ENCODE measurements at places on chromosomes 3 and 15.

DNA sequence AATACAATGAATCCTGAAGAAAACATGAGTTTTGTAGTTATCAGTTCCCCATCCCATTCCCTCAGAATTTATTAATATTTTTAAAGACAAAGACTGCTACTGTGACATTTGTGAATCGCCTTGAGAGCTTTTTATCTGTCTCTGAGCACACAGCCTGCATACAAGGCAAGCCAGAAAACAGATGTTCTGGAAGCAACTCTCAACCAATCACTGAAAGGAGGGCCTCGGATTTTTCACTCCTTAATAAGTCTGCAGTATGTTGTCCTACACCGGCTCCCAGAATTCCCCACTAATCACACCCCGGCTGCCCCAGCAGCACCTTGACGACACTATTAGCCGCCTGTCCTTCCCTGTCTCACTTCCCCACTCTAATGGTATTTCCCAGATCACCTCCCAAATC, 138.5 kb downstream of the ZNF621 start:
- DNase-seq: no peak

GRCh38 chr15:72184165-72184811, 13.3 kb downstream of the GRAMD2A start:
- no peak for DNase-seq

DNA sequence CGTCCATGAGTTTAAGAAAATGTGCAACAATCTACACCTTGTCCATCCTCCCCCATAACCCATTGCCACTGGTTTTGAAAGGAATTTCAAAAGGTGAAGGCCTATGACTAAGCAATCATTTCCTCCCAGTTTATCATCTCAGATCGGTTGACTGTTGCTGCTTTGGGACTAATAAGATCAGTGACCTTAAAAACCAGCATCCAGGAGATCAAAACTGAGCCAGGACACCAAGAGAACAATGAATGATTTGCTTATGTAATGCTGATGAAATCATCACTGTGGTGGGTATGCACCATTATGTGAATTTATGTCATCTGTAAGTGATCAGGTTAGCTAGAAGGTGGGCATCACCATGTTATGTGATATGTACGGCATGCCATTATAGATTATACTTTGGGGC, 195.5 kb downstream of the SSR3 start:
- DNase-seq: no peak

DNA sequence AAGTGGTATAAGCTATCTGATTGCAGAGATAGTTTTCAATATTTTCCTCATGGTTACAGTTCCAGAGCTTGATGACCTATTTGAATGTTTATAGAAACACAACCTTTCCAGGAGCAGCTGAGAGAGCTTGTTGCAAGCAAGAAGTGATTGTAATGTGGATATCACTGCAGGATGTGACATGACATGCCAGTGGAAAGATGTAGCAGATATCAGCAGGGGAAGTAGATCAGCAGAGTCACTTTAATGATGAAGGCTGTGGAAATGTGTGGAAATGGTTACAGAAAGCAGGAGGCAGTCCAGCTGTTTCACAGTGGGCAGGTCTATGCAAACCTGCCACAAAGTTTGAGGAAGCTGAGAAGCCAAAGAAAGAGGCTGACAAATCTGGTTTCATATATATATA, 21.0 kb downstream of the TMEM158 start:
- DNase-seq: no peak

DNA sequence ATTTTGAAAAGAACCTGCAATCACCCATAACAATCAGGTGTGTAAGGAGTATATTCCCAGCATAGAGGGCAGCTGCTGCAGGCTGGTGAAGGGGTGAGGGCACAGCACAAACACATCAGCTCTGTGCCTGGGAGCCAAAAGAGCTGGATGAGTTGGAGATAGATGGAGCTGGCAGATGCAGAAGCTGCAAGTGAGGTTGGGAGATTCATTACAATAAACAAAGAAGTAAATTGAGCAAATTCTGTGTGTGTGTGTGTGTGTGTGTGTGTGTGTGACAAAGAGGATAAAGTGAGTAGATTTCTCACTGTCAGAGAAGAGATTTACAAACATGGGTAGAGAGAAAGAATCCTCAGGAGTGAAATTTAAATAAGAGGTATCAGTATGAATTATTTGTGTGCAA, 994.7 kb downstream of the EPHA3 start:
- DNase-seq: peak; percentile 29

DNA sequence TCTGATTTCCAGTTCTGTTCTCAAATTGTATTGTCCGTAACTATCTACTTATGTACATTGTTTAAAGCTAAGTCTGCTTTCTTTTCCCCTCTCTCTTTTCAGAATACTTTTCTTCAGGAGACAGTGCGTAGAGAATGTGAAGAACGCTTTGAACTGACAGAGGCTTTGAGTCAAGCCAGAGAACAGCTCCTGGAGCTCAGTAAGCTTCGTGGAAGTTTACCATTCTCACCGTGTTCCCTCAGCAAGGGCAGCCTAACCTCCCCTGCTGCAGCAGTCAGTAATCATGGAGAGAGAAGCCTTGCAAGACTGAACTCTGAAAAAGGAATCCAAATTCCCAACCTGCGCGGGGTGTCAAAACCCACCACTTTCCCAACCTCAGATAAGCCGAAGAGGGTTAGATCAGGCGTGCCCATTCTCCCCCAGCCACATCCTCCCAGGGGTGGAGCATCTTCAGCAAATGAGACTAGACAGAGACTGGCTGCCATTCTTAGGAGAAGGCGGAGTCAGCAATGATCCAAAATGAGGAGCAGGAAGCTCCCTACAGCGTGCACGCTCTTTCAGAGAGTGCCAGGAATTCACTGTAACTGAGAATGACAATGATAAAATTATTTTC, 114.6 kb downstream of the CCNL1 start:
- DNase-seq: no peak

- DNase-seq: no peak
These were observed 144.5 kb downstream of the EPHA6 start for GRCh38 chr3:96958856-96959255.

DNA sequence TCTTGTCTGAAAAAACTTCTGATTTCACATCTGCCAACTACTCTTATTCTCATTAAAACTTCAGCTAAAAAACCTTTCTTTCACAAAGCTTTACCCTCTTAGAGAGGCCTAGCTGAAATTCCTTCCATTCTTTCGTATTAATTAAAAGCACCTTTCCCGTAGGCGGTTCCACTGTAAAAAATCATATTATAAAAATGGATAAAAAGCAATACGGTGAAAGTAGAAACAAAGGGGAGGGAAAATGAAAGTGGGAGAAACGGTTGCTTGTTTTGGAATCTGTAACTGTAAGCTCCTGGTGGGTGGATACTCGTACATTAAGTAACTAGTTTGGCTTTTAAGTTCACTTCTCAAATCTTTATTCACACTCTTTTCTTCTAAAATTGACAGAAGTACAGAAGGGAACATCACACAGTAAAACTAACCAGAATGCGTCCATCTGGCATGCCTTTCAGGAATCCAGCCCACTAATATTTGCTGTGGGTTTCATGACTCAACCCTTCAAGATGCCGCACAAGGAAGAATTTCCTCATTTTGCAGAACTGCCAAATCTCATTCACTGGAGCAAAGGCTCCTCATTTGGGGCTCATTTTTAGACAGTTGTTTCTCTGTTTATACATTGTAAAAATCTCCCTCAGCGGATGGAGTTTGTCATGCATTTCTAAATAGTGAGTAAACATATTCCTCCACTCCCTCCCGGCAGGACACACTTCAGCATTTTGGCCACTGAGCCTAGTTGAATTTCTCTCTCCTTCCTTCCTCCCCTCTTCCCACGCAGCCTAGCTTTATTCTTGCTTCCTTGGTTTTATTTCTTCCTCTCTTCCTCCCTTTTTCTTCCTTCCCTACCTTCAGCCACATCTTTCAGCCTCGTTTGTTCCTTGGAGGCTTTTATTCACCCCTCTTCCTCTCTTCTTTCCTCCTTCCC, 419.5 kb upstream of the NAALADL2 start:
- DNase-seq: peak; percentile 13

GRCh38 chr3:146246526-146246925, 4.4 kb downstream of the PLSCR4 start:
- no peak for DNase-seq

DNA sequence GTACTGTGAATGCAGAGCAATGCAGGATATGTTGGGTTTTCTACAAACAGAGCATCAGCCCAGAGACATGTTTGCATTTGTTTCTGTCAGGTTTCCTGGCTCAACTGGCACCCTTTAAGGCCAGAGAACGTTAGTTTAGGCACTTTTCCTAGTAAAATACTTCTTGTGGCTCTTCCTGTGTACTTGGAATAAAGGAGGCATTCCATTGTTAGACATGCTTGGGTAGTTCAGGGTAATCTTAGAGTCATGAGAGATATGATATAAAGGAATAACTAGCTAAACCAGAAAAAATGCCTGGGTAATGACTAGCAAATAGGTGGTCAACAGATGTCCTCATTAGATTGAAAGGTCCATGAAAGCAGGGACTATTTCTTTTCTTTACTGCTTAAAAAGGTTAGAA, 60.4 kb upstream of the RBM5 start:
- DNase-seq: no peak

DNA sequence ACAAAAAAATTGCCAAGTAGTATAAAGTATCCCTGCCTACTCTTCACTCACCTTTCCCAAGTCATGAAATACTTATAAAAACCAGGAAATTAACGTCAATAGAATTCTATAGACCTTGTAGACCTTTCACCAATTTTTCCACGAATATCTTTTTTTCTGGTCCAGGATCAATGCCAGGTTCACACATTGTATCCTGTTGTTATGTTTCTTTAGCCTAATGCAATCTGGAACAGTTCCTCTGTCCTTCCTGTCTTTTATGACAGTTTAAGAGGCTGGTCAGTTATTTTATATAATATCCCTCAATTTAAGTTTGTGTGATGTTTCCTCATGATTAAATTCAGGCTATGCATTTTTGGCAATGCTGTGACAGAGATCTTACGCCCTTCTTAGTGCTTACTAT, 63.2 kb upstream of the MAGI1 start:
- DNase-seq: no peak

GRCh38 chr3:140196970-140197369, 262.0 kb downstream of the CLSTN2 start:
- DNase-seq: no peak

GRCh38 chr3:55488398-55489055, 1.4 kb upstream of the WNT5A start:
- DNase-seq: peak; percentile 57

Measured in putamen (tissue), 1 donor.